ENCODE measurements at places on chromosomes 4 and X.

DNA sequence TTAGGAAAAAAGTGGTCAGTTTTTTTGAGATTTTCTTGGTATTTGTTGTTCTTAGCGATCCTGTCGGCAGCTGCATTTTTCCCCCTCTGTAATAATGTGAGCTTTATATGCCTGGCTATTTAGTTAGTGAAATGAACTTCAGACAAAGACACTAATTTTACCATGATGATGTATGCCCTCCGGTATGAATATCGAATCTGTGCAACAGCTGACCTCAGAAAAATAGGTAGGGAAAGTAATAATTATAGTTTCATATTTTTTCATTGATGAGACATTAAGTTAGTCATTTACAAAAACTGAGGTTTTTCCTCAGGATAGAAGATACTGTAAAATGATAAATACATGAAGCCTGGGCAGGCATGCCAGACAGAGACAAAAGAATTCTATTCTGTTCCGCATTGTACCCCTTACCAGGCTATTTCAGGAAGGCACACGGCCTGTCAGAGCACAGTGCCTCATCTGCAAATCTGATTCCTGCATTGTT is 155.8 kb downstream of the SHROOM3 start:
- no peak for DNase-seq

DNA sequence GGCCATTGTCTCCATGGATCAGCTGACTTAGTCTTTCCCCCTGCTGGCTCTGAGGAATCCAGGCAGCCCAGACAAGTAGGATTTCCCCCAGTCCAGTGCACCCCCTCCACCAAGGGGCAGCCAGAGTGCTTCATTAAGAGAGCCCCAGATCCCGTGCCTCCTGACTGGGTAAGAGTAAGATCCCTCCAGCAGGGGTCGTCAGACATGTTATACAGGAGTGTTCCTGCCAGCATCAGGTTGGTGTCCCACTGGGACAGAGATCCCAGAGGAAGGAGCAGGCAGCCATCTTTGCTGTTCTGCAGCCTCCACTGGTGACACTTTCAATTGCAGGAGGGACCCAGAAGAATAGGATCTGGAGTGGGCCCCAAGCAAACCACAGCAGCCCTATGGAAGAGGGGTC is 29.0 kb upstream of the INPP4B start:
- DNase-seq = no peak

DNA sequence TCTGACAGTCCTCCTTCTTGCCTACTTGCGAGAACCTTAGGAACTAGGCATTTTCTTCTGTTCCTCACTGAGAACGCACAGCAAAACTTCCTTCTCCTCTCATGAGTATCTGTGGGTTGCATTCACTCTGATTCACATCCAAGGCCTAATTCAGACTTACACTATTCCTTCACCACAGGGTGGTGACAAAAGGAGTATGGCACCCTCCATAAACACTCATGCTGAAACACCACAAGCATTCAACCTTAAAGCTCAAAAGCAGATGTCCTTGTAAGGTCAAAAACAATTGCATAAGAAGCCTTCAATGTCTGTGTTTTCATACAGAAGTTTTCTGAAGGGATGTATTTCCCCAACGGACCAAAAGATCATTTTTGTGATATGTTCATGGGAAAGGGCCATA is 147.3 kb downstream of the CORIN start:
- no peak for DNase-seq

- no peak for DNase-seq
Observed at GRCh38 chrX:84710611-84711010, 208.4 kb upstream of the HDX start.

- no peak for DNase-seq
Observed at GRCh38 chr4:27009539-27009938, 148.9 kb downstream of the STIM2 start.

GRCh38 chrX:45781901-45782553 is 581.4 kb upstream of the DIPK2B start:
- DNase-seq = peak; percentile 25

- DNase-seq = no peak
Observed at GRCh38 chrX:114581528-114582263, 2.2 kb upstream of the HTR2C start.

- DNase-seq = no peak
Observed at GRCh38 chr4:56684320-56685050, 3.4 kb upstream of the HOPX start.

- no peak for DNase-seq
Observed at GRCh38 chr4:106584337-106584989, 215.9 kb upstream of the GIMD1 start.

GRCh38 chrX:154751203-154751668 is 359 bp upstream of the GAB3 start:
- DNase-seq = peak; percentile 45

DNA sequence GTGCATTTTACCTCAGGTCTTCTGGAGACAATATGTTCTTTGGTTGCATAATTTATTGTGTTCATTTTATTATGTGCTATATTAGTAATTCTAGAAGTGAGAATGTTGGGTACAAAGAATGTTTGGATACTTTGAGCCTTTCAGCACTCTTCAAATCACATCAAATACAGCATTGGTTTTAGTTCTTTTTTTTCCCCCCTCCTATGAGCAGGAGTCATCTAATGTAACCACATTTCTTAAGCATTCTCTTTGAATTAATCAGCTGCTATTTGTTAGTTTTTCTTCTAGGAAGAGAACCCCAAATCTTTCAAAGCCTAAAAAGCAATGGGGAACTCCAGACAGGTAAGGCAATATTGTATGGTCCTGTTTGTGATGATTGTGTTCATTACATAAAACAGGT is 46.7 kb downstream of the ARL9 start:
- no peak for DNase-seq

DNA sequence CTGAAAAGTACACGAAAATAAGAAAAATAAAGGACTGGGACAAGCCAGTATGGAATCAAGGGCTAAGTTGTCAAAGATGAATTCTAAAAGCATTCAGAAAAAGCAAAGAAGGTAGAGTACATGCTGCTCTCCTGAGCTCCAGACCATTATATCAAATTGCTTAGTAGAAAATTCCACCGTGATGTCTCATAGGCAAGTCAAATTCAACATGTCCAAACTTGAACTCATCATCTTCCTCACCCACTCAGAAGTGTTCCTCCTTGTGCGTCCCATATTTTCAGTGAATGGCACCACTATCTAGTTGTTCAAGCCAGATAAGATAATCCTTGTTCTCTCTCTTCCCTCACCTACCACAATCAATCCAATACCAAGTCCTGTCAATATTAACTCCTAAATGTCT is 37.5 kb upstream of the IL13RA2 start:
- DNase-seq = no peak
